ENCODE measurements at places on chromosomes 2 and 18.

GRCh38 chr2:201466050-201466675 is 14.6 kb downstream of the STRADB start:
- no peak for DNase-seq

GRCh38 chr2:176446718-176447414 is 177.6 kb downstream of the MTX2 start:
- no peak for DNase-seq

DNA sequence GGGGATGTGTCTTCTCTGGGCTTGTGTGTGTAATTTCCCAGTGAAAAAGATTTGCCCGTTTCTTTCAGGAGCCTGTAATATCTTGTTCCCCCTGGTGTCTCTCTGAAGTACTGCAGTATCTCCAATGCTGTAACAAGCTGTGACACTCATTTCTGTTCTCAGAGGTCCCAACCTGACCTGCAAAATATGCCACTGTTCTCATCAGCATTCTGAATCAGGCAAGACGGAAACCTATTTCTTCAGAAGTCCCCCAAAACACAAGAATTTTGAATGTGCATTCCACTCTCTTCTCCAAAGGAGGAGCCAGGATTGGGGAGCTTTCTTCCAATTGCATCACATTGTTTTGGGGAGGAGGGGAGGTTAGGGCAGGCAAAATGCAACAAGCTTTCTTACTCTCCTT is 77.0 kb upstream of the CNGA3 start:
- DNase-seq: no peak

GRCh38 chr18:74512321-74513053 is 16.3 kb downstream of the CNDP2 start:
- no peak for DNase-seq

DNA sequence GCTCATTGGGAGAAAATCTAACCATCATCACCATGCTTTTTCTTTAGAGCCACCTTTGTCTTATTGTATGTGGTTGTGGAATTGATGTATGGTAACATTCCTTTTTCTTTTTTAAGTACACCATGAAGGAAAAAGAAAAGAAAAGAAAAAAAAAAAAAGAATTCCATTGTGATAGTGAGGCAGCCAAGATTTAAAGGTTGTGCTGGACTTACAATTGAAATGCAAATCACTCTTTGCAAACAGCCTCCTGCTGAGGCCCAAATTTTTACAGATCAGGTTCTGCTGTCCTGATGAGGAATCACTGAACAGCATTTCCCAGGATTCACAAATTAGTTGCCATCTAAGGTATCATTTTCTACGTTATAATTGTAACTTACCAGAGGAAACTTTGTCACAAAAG is 1101.0 kb upstream of the FANCL start:
- no peak for DNase-seq

- no peak for DNase-seq
Observed at GRCh38 chr2:106205488-106205887, 11.4 kb upstream of the UXS1 start.

- DNase-seq: no peak
Observed at GRCh38 chr2:128692895-128693742, 374.5 kb upstream of the HS6ST1 start.

DNA sequence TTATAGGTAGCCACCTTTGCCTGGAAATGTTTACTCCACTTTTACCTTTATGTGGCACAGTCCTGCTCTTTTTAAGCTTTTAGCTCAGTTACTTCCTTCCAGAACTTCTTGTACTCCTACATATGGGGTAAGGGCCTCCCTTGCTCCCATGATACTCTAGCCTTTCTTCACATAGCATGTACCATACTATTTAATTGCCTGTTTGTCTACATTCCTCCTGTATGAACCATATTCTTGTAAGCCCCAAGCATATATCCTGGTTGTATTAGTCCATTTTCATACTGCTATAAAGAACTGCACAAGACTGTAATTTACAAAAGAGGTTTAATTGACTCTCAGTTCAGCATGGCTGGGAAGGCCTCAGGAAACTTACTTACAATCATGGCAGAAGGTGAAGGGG is 90.6 kb upstream of the VWC2L start:
- no peak for DNase-seq

GRCh38 chr2:634636-635388 is 42.4 kb downstream of the TMEM18 start:
- no peak for DNase-seq

DNA sequence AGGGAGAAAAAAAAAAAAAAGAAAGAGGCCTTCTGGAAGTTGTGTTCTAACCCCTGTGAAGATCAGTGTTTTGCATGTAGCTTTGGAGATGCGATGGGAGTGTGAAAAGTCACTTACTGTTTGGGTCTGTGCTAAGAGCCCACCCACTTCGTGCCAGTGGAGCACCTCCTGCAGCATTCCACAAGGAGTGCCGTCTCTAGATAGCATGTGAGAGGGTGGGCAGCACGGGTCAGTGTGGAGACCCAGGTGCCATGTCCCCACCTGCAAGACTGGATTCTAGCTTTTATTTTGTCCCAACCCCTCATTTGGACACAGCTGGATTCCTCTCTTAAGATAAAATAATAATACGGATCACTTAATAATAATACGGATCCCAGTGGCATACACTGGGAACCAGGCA is 12.5 kb upstream of the TMEM185B start:
- no peak for DNase-seq

DNA sequence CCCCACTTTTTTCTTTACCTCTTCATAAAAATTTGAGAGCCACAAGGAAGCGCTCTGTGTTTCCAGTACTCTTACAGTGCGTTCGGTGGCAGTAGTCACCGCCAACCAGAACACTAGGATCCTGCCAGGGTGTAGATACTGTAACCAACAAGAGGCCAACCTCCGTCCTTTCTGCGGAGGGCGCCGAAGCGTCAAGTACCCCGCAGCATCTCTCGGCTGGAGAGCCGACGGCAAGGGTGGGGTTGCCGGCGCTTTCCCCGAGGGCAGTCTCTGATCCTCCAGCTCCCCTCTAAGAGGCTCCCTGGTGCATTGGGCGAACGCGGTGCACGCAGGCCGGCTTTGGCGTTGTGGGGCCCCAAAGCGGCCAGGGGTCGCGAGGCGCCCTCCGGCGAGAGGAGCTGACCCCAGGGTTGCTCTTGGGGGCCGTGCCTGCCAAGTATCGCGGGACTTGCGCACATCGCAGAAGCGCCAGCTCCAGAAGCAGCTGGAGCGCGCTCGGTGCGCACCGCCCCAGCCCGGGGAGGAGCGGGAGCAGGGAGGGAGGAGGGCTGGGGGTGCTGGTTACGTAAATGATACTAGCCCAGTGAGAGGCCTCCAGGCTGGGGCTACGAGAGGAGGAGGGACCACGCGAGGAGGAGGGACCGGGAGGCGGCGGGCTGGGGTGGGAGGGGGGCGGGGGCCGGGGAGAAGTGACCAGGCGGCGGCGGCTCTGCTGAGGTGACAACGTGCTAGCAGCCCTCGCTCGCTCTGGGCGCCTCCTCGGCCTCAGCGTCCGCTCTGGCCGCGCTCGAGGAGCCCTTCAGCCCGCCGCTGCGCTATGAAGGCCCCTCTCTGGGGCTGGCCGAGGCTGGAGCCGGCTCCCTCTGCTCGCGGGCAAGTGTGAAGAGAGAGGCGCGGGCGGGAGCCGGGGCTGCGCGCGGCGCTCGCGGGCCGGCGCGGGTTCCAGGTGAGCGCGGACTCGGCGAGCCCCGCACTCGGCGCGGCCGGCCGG is at the start of gene GALNT13:
TSS of gene GALNT13 (plus strand) at position 692 of the 991 bp plus-strand sequence.
- DNase-seq: no peak

DNA sequence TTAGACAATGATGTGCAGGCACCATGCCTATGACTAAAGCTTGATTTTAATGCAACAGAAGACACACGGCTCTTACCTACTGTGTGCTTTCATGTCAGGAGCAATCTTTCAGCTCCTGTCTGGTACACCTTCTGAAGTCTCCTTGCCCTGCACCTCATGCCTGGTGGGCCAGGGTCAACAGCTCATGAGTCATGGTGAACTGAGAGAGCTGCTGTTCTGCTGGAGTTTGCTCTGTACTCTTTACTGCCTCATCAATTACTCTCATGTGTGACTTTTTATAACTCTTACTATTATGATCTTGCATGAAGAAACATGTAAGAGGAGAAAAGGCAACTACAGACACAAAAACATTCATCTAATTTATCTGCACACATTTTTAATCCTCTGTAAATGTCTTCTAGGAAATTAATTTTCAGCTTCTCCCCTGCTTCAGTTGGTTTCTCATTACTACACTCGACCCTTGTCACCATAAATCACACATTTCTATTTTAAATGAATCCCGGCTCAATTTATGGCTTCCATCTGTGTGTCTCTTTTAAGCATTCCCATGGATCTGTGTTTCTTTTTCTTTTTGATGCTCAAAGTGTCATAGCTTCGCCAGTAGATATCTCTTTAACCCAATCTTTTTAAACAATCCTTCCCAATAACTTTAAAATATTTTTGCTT is 9.7 kb downstream of the SERPINB7 start:
- DNase-seq: no peak

- DNase-seq: no peak
Observed at GRCh38 chr2:239663364-239663924, 262.6 kb upstream of the HDAC4 start.

DNA sequence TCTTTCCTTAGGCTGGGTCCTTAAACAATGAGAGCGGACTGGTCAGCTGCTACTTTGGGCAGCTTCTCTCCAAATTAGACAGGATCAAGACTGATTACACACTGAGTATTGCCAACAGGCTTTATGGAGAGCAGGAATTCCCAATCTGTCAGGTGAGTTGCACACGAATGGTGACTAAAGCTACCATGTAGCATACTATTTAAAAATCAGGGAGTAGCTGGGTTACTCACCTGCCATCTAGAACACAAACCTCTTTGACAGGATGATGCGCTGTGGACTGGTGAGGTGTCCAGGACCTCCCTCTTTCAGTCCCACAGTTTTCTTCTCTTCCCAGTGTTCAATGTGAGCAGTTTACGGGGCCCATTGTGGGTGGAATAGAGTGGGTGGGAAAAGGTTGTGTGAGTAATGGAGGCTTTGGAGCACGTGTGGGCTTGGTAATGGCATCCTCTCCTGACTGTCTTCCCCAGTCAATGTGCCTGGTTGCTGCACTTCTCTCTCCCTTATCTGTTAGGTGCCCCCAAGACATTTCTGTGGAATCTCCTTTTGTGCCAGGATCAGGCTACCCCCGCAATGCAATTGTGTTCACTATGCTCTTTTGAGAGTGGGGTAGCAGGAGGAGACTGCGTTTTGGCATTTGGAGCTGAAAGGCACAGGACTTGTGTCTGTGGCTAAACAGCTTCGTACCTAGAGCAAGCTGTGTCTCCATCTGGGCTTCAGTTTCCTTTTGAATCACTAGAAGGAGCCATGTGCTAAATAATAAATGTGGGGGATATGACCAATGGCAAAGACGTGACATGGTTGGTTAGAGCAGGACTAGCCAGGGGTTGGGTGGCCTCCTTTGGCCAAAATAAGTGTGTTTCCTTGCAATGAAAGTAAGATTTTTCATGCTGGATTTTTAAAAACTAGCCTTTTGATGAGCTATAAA is 17.7 kb downstream of the SERPINB12 start:
- DNase-seq: no peak

DNA sequence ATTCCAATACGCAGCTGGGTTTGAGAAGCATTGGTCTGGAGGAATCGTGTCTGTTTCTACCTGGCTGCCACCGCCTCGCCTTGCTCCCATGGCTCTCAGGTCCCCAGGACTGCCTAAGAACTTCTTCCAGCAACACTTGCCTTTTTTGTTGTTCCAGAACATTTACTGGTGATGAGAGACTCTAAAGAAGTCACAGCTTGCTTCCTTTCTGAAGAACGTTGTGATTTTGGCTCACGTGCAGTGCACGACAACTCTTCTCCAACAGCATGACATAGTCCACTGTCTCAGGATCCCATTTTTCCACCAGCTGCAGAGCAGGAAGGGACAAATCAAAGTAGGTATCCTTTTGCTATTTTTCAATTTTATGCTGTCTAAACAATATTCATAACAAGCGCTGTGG is 940.9 kb downstream of the SLC4A3 start:
- no peak for DNase-seq

GRCh38 chr2:221204699-221205098 is 367.4 kb downstream of the EPHA4 start:
- DNase-seq: no peak

DNA sequence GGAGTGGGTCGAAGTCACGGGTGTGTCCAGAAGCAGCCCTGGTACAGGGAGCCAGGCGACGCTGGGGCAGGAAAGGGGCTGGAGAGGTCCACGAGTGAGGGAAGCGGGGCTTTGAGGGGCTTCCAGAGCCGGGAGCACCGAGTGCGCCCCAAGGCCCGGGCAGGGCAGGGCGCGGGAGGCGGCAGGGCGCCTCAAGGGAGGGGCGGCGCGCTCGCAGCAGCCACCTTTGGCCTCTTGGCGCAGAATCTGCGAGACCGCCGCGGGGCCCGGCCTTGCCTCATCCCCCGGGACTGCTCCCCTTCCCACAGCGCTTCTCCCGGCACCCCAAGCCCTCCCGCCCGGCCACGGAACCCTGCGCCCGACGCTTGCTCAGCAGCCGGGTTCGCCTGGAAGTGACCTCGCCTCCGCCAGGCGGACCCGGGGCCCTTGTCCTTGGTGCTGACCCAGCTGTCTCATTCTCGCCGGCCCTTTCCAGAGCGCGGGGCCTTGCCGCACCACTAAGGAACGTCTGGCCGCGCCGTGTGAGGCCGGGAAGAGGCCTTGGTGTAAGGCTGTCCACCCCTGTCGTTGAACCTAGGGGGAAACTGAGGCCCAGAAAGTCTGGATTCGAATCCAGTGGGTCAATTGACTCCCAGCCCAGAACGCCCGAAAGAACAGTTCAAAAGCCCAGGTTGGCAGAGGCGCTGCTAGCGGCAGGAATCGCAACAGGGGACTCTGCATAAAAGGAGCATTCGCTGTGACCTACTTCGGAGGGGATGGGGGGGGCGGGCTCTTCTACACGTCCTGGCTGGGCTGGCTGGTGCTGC is 584 bp upstream of the DNER start:
- peak; percentile 38 for DNase-seq

DNA sequence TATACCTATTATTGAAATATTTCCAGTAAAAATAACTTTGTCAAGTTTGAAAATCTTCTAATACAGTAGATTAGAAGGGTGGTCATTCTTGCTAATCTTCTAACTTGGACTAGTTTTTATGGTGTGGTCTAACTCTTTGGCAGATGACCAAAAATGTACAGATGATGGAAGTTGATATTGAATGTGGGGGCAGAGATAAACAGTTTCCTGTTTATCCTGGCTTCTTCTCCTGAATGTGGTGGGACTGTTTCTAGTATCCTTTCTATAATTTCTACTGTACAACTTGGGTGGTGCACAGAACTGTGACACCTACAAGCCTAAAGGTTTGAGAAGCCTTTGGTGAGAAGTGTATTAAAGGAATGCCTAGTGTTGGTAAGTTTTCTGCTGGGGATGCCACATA is 178.7 kb downstream of the PDE11A start:
- no peak for DNase-seq

DNA sequence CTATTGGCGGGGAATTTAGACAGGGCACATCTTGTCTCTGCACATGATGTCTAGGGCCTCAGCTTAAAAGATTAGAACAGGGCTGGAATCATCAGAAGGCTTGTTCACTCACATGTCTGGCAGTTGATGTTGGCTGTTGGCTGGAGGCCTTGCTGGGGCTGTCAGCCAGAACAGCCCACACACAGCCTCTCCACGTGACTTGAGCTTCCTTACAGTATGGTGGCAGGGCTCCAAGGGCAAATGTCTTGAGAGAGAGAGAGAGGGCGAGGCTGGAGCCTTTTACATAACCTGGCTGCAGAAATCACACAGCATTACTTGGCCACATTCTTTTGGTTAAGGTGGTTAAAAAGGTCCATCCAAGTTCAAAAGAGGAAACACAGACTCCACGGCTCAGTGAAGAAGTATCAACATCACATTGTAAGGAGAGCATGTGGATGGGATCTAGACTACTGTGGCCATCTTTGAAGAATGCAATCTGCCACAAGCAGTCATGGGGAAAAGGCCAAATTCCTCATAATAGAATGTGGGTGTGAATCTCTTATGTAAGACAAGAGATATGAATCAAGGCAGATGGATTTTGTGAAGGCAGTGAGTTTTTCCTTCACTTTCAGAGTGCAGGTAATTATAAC is 30.4 kb downstream of the SRSF7 start:
- no peak for DNase-seq

All from stimulated activated CD4-positive, alpha-beta T cell treated with anti-CD3 and anti-CD28 coated beads, Interleukin-2, amount 100 ng/mL, for 24 hours (primary cell).